Fibroblast of skin of abdomen (primary cell): ENCODE measurements at places on chromosomes 7 and 10.

- no peak for DNase-seq
Observed at GRCh38 chr7:135965602-135966001, 11.6 kb downstream of the MTPN start.

DNA sequence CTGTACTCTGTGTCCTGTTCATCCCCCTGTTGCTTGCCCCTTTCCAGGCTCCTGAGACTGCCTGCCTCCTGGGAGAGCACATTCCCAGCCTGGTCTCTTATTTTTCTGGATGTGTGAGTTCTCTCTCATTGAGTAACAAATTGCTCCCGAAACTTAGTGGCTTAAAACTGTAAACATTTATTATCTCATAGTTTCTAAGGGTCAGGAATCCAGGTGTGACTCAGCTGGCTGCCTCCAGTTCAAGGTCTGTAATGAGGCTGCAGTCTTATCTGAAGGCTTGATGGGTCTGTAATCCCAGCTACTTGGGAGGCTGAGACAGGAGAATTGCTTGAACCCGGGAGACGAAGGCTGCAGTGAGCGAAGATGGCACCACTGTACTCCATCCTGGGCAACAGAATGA is 53.6 kb upstream of the PRR15 start:
- no peak for DNase-seq

GRCh38 chr10:86632009-86632800 is 22.1 kb upstream of the OPN4 start:
- peak; percentile 18 for DNase-seq

GRCh38 chr10:27345455-27345920 is 104.9 kb upstream of the ACBD5 start:
- DNase-seq, result no peak

- no peak for DNase-seq
Observed at GRCh38 chr10:128739930-128740329, 613.7 kb upstream of the MKI67 start.

- DNase-seq, result peak; percentile 69
Observed at GRCh38 chr7:40716052-40716451, 581.2 kb downstream of the SUGCT start.

DNA sequence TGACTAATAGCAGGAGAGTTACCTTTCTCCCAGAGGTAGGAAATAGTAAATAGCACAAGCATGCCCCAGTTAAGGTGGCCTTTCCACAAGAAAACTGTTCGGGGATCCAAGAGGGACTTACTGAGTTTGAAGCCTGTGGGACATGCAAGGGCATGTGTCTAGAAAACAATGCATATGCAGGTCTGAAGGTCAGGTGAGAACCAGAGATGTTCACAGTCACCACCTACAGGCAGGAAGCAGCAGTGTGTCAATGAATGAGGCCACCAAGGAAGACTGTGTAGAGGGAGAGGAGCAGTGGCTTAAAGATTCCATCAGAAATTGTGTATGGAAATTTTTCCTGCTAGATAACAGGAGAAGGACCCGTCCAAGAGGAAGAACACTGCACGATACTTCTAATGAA is 66.0 kb downstream of the CALD1 start:
- no peak for DNase-seq

GRCh38 chr7:108079648-108080591 is 50.2 kb downstream of the LAMB4 start:
- DNase-seq, result peak; percentile 98

DNA sequence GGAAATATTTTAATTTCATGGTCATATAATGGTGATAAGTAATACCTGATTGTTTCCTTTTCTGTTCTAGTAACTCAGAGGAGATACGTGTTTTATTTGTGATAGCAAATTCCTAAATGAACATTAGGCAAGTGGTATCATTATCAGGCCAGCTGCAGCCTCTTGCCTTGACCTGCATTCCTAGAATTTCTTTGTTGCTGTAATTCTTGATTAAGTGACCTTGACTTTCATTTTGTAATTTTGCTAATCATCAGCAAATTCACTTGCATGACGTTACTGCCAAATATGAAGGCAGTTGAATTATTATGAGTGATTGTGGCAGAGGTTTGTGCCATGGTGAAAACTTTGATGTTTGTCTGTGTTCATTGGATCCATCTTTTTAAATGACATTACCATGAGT is 5.6 kb upstream of the AS3MT start:
- no peak for DNase-seq

- no peak for DNase-seq
Observed at GRCh38 chr10:127932521-127933270, 25.8 kb downstream of the PTPRE start.
